Activated gamma-delta T cell (primary cell): ENCODE measurements at places on chromosomes 4 and X.

- DNase-seq = no peak
These were observed 121.9 kb upstream of the SMIM10 start for GRCh38 chrX:134868771-134869495.

- no peak for DNase-seq
These were observed 86.5 kb downstream of the MAGED4 start for GRCh38 chrX:52271206-52271605.

- DNase-seq = no peak
These were observed 88.6 kb downstream of the HPRT1 start for GRCh38 chrX:134548257-134549201.

DNA sequence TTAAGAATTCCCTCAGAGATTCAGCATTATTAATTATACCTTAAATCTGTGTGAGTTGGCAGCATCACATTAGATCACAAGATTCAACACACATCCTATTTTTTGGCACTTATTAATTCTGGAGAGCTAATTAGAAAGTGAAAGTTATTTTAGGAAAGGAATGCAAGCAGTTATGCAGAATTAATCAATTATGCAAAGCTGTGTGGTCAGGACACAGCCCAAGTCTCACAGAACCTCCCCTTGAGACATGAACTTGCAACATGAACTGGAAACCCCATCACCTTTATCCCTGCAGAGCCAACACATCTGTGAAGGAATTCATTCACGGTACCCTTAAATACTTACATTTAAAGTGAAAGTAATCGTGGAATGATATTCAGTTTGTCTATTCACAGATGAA lies 80.5 kb downstream of the TSPAN5 start:
- DNase-seq = no peak

GRCh38 chr4:88592600-88593448 lies 544 bp downstream of the HERC3 start:
- peak; percentile 73 for DNase-seq

DNA sequence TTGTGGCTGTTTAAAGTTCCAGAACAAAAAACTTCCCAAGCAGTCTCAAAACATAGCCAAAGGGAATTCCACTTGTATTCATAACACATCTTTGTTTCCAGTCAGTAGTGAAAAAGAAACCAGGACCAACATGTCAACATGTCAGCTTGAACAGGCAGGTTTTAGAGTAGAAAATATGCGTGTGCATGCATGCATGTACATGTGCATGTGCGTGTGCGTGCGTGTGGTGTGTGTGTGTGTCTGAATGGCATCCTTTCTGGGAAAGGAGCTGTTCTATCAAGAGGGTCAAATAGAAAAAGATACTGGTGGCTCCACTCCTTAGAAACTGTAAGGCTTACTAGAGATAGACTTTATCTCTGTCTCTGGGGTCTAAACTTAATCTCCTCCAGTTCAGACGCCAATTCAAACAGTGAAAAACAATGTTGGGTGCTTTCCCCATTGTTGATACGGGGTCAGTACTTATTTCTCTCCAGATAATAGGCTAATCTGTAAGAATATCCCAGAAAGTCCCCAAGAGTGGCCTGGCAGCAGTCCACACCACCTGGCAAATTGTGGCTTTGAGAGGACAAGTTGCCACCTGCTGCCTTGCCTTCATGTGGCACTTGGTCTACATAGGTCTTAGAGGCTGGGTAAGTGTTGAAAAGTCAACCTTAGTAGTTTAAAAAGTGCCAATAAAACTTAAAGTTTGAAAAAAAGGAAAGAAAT lies 110.4 kb downstream of the SCD5 start:
- no peak for DNase-seq

DNA sequence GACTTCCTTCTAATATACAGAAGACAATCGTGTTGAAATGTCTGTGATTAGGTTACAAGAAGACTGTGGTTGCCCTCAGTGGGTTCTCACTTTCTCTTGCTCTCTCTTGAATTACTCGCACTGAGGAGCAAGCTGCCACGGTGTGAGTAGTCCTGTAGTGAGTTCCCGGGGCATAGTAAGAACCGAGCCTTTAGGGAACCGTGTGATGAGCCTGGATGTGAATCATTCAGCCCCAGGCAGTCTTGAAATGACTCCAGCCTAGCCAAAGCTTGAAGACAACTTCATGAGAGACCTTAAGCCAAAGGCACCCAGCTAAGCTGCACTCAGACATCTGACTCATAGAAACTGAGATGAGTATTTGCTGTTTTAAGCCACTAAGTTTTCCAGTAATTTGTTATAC lies 292.7 kb downstream of the SPOCK3 start:
- no peak for DNase-seq

GRCh38 chrX:49192722-49193328 lies 6.7 kb upstream of the PRICKLE3 start:
- no peak for DNase-seq

- no peak for DNase-seq
These were observed 4.4 kb downstream of the RBPJ start for GRCh38 chr4:26325191-26325590.

GRCh38 chr4:184536065-184536880 lies 61.9 kb upstream of the IRF2 start:
- DNase-seq = no peak

GRCh38 chr4:87051121-87051713 lies 116.4 kb downstream of the AFF1 start:
- DNase-seq = no peak

- DNase-seq = no peak
These were observed 293.4 kb downstream of the DTHD1 start for GRCh38 chr4:36574816-36575215.

DNA sequence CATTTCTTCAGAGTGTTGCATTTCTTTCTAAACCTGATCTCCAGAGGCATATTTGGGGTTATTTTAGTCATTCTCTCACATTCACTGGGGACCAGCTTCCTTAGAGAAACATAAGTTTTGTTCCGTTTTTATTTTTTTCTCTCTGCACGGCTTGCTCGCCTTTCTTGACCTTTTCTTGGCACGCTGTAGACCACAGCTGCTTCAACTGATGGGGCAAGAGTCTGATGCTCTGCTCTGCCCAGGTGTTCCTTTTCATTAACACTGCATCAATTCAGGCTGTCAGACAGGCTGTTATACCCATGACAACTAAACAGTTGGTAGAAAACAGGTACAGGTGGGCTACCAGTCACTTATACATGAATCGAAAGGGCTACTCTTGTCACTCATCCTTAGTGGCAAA lies 682.2 kb upstream of the DIAPH2 start:
- DNase-seq = no peak
